ENCODE measurements at places on chromosomes 12 and 14. TPM values are rescaled to one million over a fixed set of nuclear protein-coding genes. Genes with fewer than 3 reads are reported as not detected.
A peak's percentile ranks its signal among the peaks of the same experiment; 100 is the strongest.

GRCh38 chr14:100017553-100017952, 47.7 kb upstream of the EVL start:
- no peak for DNase-seq

DNA sequence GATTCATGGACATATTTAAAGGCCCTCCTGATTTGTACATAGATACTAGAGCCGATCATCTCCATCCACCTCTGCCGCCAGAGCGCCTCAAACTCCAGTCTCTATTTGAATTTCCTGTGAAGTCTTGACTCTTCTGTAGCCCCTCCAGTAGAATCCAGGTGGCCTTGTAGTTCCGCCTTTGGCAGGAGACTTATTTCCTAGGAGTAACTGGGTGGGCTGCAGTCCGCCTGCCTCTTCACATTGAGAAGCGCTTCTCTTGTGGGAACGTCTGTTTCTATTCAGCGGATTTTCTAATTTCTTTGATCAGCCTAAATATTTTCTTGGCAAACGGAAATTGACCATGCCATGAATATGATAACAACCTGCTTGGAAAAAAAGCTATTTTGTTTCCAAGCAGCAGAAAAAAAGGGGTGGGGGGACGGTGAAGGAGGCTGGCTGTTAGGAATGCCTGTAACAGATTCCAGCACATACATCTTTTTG, 9.0 kb upstream of the SIX1 start:
- DNase-seq = no peak

- DNase-seq = no peak
Observed at GRCh38 chr14:98056946-98057345, 1215.1 kb downstream of the BCL11B start.

DNA sequence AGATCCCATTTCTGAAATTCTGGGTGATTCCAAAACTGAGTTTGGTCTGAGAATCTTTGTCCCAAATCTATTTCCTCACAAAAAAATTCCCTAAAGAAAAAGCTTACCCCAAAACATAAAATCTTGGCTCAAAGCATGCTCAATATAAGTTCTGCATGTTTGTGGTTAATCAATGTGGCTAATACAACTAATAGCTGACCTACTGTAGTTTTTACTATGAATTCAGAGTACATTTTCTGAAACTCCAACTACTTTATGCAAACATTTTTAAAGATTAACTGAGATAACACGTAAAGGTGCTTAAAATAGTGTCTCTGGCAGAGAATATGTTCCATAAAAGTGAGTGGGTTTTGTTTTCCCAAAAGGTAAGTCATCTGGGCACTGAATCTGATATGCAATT, 133.1 kb downstream of the MED13L start:
- DNase-seq = no peak

DNA sequence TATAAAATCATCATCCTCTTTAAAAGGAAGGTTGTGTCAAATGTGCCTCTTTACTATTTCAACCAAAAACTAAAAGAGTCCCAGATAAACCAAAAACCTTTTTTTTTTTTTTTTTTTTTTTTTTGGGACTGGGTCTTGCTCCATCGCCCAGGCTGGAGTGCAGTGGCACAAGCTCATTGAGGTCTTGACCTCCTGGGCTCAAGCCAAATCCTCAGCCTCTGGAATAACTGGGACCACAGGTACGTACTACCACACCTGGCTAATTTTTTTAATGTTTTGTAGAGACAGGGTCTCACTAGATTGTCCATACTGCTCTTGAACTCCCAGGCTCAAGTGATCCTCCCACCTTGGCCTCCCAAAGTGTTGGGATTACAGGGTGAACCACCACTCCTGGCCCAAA, 16.4 kb upstream of the SELPLG start:
- DNase-seq = no peak

GRCh38 chr12:67625004-67625403, 23.5 kb upstream of the DYRK2 start:
- DNase-seq = no peak

DNA sequence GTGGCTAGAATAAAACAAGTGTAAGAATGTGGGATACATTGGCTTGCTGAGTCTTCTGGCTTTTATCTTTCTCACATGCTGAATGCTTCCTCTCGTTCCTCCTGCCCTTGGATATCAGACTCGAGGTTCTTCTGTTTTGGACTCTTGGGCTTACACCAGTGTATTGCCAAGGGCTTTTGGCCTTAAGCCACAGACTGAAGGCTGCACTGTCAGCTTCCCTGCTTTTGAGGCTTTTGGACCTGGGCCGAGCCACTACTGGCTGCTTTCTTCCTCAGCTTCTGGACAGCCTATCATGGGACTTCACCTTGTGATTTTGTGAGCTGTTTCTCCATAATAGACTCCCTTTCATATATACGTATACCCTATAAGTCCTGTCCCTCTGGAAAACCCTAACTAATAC, 300.9 kb upstream of the STXBP6 start:
- no peak for DNase-seq

DNA sequence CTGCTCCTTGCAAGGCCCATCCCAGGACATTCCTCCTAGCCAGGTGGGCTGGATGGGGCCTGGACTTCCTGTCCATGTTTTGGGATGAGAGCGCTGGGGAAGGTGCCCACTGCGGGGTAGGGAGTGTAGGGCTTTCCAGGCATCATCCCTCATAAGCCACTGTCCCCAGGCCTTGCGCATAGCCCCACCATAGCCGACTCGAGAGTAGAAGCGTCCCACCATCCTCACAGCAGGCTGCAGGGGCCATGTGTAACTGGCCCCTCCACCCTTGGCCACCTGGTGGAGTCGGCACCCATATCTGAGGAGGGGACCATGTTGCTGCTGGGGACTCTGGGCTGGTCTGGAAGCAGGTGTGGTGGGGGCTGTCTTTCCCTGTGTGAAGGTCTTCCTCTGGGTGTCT, 30.5 kb downstream of the SH2B3 start:
- DNase-seq = no peak

- no peak for DNase-seq
Observed at GRCh38 chr14:101590062-101590461, 28.8 kb downstream of the DIO3 start.

DNA sequence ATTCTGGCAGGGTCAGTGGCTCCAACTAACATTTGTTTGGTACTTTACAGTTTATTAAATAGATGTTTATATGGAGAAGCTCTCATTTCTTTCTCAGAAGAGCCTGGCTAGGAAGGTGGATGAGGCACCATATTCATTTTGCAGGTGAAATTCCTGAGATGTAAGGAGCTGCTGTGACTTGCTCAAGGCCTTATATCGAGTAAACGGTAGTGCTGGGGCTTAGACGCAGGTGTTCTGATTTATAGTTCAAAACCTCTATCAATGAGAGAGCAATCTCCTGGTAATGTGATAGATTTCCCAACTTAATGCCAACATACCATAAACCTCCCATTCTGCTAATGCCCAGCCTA, 42.3 kb downstream of the DAD1 start:
- DNase-seq = no peak

DNA sequence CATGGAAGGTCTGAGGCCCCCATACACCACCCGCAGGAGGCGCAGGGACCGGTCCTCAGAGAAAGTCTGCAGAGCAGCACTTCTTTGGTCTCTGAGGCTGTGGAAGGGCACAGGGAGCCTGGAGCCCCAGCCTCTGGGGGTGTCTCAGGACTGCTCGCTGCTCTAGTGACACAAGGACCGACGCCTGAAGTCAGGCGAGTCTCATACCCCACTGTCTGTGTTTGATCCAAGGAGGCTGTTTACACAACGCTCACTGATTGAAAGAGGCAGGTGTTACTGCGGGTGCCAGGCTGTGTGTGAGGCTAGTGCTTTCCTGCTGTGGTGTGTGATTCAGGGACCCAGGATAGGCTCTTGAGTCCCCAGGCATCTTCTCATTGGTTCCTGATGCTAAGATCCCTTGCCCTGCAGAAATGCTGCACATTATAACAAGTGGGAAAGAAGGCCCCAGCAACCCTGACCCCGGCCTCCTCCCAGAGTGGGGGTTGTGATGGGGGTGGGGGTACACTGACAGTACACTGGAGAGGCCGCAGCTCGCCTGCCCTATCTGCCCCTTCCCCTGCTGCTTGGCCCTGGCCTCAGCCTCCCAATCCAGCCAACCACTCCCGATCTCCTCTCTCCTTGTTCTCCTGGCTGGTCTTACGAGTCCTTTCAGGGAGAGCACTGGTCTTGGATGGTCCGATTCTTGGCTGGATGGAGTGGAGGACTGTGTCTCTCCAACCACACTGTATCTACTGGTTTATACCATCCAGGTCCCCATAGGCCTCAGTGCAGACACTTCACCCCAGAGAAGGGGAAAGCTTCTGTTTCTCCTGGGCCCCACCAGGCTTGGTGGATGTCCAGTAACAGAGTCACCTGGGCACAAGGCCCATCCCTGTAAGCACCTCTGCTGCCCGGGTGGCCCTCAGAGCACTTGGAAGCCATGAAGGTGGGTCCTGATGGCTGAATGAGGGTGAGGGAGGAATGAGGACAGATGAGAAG, 6.6 kb downstream of the CACNA2D4 start:
- no peak for DNase-seq

- DNase-seq = no peak
Observed at GRCh38 chr12:116145451-116145850, 132.0 kb downstream of the MED13L start.

DNA sequence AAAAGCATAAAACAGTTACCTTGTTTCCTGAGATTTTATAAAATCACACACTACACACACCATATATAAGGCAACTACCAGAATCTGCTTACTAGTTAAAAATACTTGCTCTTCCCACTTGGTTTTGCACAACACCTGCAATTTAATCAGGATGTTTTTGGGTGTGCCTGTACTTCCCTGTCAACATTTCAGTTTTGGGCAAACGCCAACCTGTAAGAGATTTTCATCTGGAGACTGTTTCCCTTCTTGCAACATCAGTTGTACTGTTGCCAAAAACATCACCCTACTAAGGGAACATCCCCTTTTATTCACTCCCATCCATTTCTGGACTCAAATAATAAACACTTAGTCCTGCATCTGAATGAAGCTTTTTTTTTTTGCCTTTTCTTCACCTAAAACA, 172.3 kb downstream of the DUSP6 start:
- DNase-seq = peak; percentile 8

- no peak for DNase-seq
Observed at GRCh38 chr12:122085591-122085990, 7.0 kb downstream of the MLXIP start.

- DNase-seq = no peak
Observed at GRCh38 chr14:52873694-52874093, 77.2 kb downstream of the FERMT2 start.

- no peak for DNase-seq
Observed at GRCh38 chr12:64635356-64635998, 25.2 kb downstream of the RASSF3 start.

DNA sequence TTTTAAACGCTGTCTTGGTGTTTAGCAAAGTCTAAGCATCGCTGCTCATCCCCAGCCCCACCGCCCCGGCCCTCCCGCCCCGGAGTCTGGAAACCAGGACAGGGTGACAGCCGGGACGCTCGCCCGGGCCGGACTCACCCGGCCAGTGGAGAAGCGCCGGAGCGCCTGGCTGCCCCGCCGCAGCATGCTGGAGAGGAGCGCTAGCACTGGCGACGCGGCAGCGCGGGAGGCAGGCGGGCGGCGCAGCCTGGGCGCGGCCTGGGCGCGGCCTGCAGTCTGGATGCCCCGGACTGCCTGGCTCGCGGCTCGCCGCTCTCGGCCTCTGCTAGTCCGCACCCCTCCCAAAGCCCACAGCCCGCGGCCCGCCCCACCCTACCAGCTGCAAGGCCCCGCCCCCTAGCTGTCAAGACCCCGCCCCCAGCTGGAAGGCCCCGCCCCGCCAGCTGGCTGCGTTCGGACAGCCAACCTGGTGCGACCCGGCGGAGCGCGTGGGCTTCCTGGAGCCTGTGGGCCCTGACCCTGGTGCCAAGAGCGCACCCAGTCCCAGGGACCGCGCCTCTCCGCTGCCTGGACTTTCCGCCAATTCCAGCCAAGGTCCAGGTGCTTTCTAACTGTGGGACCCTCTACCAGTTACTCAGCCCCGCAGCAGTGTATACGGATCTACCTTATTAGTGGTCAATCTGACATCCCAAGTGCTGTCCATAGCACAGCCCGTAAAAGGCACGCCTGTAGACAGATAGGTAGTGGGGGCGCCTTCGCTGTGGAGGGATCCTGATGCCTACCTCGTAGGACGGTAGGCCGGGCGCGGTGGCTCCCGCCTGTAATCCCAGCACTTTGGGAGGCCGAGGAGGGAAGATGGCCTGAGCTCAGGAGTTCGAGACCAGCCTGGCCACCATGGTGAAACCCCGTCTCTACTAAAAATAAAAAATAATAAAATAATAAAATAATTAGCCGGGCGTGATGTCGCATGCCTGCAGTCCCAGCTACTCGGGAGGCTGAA, at the start of gene ALDH1L2:
TSS of gene ALDH1L2 (minus strand) at position 208 of the 1,000 bp plus-strand sequence. CDS start at position 186, 22 bp downstream.
- DNase-seq = peak; percentile 93

GRCh38 chr14:78029601-78030372, 140.4 kb upstream of the NRXN3 start:
- no peak for DNase-seq

The MANSC1 gene
- total RNA-seq = 0.92 TPM

The APAF1 gene
- total RNA-seq = 19.3 TPM

The GPR132 gene
- not detected for total RNA-seq

The TAMALIN gene
- total RNA-seq = 2.0 TPM

The SERPINA9 gene
- not detected for total RNA-seq

The RNASE7 gene
- total RNA-seq = not detected

The TAS2R50 gene
- not detected for total RNA-seq

The PLA2G1B gene
- not detected for total RNA-seq

The GNB3 gene
- total RNA-seq = 0.43 TPM

The PTGER2 gene
- total RNA-seq = 0.39 TPM

The NOC4L gene
- total RNA-seq = 40.1 TPM

Measured in MG63 (cell line).